ENCODE measurements at places on chromosomes 2 and 18.
A peak's percentile ranks its signal among the peaks of the same experiment; 100 is the strongest.

GRCh38 chr2:104077573-104077972 is 776.3 kb upstream of the POU3F3 start:
- DNase-seq, result no peak

DNA sequence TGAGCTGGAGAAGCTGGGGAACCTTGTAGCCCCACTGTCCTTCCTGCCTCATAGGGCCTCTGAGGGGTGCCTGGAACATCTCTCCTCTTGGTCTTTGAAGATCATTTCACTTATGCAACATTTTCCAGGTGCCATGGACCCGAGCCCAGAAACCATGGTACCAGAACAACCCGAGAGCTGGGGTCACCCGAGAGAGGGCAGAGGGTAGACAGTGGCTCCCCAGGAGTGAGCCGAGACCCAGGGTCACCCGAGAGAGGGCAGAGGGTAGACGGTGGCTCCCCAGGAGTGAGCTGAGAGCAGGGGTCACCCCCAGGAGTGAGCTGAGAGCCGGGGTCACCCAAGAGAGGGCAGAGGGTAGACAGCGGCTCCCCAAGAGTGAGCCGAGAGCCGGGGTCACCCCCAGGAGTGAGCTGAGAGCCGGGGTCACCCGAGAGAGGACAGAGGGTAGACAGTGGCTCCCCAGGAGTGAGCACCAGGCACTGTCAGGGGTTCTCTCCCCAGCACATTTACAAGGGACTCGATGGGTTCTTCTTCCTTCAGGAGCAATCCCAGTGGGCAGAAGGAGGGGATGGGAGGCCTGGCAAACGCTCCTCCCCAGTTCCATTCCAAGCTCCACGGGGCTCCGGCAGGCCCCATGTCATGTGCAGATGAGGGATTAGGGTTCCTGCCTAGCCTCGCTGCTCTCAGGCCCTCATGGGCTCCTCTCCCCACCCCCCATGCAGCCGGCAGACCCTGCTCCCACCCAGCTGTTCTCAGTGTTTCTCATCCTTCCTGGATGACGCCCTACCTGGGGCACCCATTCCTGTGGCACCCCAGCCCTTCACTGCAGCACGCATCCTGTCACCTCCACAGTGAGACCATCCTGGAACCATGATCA is 163.5 kb downstream of the RTP5 start:
- no peak for DNase-seq

- peak; percentile 23 for DNase-seq
Measured at GRCh38 chr2:144607891-144608521, 88.1 kb upstream of the ZEB2 start.

GRCh38 chr2:6683516-6683915 is 182.2 kb downstream of the CMPK2 start:
- no peak for DNase-seq

DNA sequence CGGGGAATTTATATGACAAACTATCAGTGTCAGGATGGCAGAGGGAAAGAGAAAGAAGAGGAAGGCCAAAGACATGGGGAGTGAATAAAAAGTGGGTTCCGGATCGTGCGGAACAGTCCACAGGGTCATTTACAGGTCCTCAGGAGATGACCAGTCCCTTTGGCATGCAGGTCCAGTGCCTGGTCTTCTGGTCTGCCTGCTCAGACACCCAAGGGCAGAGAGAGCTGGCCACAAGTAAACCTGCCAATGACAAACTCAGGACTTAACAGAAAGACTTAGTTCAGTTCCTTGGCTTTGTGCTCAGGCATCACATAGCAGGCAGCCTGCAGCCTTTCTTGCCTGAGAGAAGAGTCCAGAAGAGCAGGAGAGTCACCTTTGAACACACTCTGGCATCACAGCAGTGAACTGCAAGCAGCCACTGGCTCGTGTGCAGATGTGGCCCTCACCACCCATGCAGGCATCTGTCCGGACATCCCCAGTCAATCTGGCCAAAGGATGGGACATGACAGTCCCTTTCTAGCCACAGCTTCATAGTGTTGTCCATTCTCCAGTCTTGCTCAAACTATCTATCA is 14.0 kb downstream of the TMEM127 start:
- peak; percentile 98 for DNase-seq
